ENCODE measurements at places on chromosomes 6 and 20. TPM values are rescaled to one million over a fixed set of nuclear protein-coding genes. Genes with fewer than 3 reads are reported as not detected.

RAB32 gene
- 40.2 TPM for total RNA-seq

LTA gene
- total RNA-seq: 3.9 TPM

C4A gene
- total RNA-seq: 199 TPM

TMEM151B gene
- total RNA-seq: not detected

TCF15 gene
- 0.22 TPM for total RNA-seq

SCRT2 gene
- total RNA-seq: 0.09 TPM

PLAGL1 gene
- total RNA-seq: 27.5 TPM

CAGE1 gene
- not detected for total RNA-seq

OR2B6 gene
- not detected for total RNA-seq

DTNBP1 gene
- total RNA-seq: 36.6 TPM

SRMS gene
- not detected for total RNA-seq

AURKA gene
- 8.8 TPM for total RNA-seq

HCRTR2 gene
- not detected for total RNA-seq

C20orf144 gene
- not detected for total RNA-seq

FAM209B gene
- total RNA-seq: 1.9 TPM

CCM2L gene
- 161 TPM for total RNA-seq

MAN1A1 gene
- 148 TPM for total RNA-seq

F13A1 gene
- total RNA-seq: 25.2 TPM

PSORS1C2 gene
- not detected for total RNA-seq

ADGRF5 gene
- 102 TPM for total RNA-seq

APOM gene
- 2.5 TPM for total RNA-seq

ABHD16B gene
- total RNA-seq: not detected

CDH4 gene
- 20.1 TPM for total RNA-seq

MTFR2 gene
- total RNA-seq: 2.6 TPM

HRH3 gene
- not detected for total RNA-seq

ESR1 gene
- 4.3 TPM for total RNA-seq

DEFB123 gene
- total RNA-seq: not detected

RNF114 gene
- total RNA-seq: 246 TPM

FILIP1 gene
- 0.51 TPM for total RNA-seq

RARS2 gene
- total RNA-seq: 24.2 TPM

LTB gene
- total RNA-seq: 112 TPM

MTO1 gene
- total RNA-seq: 36.9 TPM

SGK2 gene
- 1.7 TPM for total RNA-seq

KCNB1 gene
- total RNA-seq: 1.9 TPM

ZHX3 gene
- 12.2 TPM for total RNA-seq

RPS6KA2 gene
- total RNA-seq: 102 TPM

SLC17A1 gene
- total RNA-seq: not detected

MUC21 gene
- total RNA-seq: not detected

CLDN20 gene
- total RNA-seq: not detected

FAXC gene
- 0.32 TPM for total RNA-seq

GRIK2 gene
- total RNA-seq: 1.4 TPM

CLPSL2 gene
- total RNA-seq: not detected

TAAR1 gene
- total RNA-seq: not detected

FOXF2 gene
- not detected for total RNA-seq

CST7 gene
- total RNA-seq: 95.5 TPM

FLOT1 gene
- 205 TPM for total RNA-seq

NKAPL gene
- 1.8 TPM for total RNA-seq

RSPH9 gene
- 0.20 TPM for total RNA-seq

BFSP1 gene
- total RNA-seq: 0.13 TPM

TRDN gene
- total RNA-seq: not detected

CTAGE9 gene
- not detected for total RNA-seq

METTL24 gene
- not detected for total RNA-seq

GINM1 gene
- 47.7 TPM for total RNA-seq

BLOC1S5 gene
- 15.5 TPM for total RNA-seq

GJA10 gene
- total RNA-seq: not detected

XKR7 gene
- total RNA-seq: 0.07 TPM

SASH1 gene
- 103 TPM for total RNA-seq

RAMACL gene
- total RNA-seq: 2.6 TPM

Measured in spleen (tissue), 13 donors.